ENCODE measurements at places on chromosomes 7 and 10.

DNA sequence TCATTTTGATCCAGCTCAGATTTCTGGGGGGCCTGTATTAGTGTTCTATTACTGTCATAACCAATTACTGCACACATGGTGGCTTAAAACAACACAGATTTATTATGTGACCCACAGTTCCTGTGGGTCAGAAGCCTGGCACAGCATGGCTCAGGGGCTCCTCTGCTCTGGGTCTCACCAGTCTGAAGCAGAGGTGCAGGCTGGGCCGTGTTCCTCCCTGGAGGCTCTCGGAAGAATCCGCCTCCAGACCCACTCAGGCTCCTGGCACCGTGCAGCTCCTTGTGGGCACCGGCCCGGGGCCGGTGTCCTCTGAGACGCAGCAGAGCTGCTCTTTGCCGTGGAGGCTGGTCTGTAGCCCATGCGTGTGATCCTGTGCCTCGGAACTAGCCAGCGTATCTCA is 61.5 kb downstream of the RAMP3 start:
- no peak for DNase-seq

- DNase-seq = no peak
Observed at GRCh38 chr7:1703871-1704810, 34.1 kb downstream of the ELFN1 start.

DNA sequence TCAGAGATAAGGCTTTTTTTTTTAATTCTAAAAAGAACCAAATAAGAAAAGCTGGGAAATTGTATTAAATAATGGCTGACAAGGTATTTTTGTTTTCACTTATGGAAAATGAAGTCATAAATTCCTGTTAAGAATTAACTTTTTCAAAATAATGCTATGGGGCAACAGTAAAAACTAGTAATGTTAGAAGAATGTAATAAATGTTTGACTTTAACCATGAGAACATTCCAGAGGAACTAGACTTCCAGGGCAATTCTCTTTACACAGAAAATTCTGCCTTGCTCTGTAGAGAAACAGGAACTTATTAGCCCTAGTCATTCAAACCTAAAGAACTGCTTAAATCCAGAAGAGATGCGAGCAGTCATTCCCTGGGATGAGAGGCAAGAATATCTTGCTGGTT is 571.1 kb downstream of the IPMK start:
- no peak for DNase-seq

DNA sequence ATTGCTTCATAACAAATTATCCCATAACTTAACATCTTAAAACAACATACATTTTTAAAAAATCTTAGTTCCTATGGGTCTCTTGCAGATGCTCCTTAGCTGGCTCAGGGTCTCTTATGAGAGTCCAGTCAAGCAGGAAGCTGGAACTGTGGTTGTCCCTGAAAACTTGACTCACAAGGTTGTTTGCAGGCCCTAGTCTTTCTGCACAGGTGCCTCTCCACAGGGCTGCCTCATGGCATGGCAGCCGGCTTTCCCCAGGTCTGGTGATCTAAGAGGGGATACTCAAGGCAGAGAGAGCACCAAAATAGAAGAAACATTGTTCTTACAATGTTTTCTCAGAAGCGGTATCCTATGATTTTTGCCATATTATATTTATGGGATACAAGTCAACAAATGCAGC is 127.1 kb downstream of the CDK14 start:
- no peak for DNase-seq

DNA sequence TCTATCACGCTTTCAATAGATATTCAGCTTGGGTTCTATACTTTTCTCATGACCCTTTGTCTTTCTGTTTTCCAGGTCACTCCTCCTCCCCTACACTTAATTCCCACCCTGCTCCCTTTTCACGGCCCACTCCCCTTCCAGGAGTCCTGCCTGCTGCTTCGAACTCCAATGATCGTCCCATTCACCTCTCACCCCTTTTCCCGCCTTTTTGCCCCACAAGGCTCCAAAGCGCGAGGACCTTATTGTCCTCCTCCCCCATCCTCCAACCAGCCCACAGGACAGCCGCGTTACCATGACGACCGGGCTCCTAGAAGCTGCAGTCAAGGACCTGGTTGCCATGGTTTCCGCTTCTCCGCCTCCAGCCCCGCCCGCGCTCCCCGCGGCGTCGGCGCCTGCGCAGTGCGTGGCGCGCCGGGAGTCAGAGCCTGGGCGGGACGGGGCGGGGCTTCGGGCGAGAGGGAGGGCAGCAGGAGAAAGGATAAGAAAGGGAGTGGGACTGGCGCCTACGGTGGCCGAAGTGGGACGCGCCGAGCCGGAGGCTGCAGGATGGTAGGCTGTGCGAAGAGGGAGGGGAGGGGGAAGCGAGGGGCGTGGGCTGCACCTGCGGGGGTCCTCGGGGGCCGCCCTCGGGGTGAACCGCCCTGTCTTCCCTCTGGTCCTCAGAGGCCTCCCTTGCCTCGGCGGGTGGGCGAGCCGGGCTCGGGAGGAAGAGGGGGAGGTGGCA is at the start of gene AP1S1:
Gene AP1S1 (plus strand): TSS at position 508 of the 724 bp plus-strand sequence. CDS start 39 bp downstream, at position 547.
- DNase-seq = peak; percentile 96

DNA sequence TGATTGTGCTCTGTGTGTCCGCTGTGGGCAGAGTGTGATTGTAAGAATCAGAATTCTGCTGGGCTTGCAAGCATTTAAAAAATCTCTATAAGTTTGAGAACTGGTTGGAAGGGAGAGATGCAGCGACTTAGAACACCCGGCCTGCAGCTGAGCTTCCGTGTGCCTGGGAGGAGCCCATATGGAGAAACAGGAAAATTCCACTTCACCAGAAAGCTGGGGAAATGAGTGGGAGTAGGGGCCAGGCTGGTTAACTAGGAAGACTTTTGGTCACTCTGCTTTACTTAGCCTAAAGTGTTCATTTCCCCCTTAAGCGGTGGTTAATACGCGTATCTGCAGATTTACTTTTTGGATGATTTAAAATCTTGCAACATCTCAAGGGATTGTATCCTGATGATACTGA is 72.2 kb downstream of the TCF7L2 start:
- no peak for DNase-seq

DNA sequence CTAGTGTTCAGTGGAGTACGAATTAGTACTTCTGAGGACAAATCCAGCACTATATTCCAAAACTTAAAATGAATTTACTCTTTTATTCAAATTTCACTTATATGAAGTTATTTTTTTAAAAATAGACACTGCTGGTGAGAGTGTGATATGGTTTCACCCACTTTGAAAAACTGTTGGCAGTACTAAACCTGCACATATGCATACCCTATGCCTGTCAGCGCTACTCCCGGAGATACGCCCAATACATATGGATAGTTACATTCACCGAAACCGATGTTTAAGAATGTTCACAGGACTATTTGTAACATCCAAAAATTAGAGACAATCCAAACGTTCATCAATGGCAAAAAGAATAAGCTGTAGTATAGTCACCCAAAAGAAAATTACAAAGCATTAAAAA is 69.6 kb downstream of the UBE2H start:
- DNase-seq = no peak

GRCh38 chr10:27223964-27224363 is 16.6 kb downstream of the ACBD5 start:
- no peak for DNase-seq

DNA sequence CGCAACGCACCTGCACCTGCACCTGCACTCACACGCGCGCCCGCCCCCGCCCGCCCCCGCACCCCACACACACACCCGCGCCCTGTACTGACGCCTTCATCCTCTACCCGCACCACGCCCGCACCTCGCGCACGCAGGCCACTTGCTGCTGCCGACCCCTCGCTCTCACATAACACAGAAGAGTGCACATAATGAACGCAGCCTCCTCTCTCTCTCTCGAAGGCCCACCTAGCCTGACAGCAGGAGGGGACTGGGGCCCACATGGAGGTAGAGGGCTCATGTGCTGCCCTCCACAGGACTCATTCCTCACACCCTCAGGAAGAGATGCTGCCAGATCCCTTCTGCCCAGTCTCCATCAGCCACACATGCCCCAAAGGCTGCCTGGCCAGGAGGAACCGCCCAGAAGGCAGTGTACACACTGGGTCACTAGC is 432 bp upstream of the CAMK2B start:
- DNase-seq = no peak

GRCh38 chr10:92923416-92923815 is 75.1 kb downstream of the EXOC6 start:
- no peak for DNase-seq

- no peak for DNase-seq
Observed at GRCh38 chr7:25075459-25075858, 49.6 kb downstream of the CYCS start.

DNA sequence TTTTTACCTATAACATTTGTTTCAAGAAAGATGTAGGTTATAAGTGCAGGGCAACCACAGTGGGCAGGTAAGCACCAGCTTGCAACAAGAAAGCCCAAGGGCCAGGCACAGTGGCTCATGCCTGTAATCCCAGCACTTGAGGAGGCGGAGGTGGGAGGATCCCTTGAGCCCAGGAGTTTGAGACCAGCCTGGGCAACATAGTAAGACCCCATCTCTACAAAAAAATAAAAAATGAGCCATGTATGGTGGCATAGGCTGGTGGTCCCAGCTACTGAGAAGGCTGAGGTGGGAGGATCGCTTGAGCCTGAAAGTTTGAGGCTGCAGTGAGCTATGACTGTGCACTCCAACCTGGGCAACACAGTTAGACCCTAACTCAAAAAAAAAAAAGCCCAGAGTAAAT is 12.8 kb downstream of the BCL7B start:
- no peak for DNase-seq

GRCh38 chr10:15122477-15123030 is 25.4 kb downstream of the RPP38 start:
- peak; percentile 28 for DNase-seq

DNA sequence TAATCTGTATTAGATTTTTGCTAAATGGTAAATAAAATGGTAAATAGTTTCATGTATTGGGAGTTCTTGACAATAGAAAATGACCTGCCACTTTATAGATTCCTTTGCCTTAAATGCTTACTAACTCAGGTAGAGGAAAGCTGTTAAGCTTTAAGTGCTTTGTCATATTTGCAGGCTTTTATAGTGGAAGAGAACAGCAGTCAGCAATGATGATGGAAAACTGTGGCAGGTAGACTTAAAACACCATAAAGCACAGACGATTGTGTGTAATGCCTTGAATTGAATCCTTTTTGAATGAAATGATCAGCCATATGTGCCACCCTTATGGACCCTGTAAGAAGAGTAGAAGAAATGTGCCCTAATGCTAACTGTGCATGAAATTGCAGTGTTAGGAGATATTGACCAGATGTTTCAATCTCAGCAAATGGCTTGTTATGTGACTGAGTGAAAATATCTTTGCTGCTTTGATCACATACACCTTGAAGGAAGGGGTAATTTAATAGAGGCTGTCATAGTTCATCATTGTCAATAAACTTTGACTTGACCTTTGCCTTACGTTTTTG is 230.4 kb downstream of the ADK start:
- no peak for DNase-seq

DNA sequence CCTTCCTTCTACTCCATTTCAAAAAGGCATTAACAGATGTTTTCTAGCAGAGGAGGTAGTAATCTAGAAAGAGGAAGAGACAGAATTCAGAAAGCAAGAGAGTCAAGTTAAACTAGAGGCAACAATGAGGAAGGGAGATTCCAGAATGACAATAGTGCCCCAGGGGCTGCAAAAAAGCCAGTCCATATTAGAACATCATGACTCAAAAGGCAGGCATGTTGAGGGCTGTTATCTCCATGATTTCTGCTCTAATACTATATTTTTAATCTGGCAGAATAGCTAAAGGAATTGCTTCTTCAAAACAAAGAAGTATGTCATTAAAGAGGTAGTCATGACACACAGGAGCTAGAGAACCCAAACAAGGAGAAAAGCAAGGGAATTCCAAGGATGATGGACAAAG is 599.6 kb downstream of the INHBA start:
- DNase-seq = no peak

DNA sequence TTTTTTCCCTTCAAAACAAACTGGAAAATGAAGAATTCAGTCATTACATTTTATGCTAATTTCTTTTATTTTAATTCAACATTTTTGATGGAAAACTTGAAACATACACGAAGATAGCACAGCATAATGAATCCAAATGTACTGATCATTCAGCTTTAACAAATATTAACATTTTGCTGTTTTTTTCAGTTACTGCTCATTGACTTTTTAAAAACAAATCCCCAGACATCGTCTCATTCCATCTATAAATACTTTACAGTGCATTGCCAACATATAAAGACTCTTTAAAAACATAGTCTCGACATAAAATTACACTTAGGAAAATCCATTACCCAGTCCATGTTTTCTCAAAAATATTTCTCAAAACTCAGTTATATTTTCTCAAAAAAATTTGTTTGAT is 452.3 kb downstream of the GALNT17 start:
- DNase-seq = no peak

DNA sequence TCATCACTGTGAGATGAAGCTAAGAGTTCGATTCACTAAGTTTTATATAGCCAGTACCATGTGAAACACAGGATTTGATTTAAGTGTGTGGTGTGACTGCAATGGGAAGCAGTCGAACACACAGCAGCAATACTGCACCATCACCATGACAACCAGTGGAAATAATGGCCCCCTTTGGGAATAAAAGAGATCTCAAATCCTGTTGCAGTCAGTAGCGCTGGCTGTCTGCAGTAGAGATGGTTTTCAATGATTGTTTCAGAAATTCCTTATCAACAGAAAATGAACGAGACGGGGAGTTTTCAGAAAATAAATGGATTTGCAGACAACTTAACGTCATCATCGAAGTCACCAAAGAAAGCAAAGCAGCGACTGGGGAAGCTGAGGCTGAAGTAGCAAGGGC is 91.0 kb downstream of the PTPRE start:
- no peak for DNase-seq

- DNase-seq = no peak
Observed at GRCh38 chr7:23205909-23206767, 24.3 kb downstream of the NUP42 start.

- no peak for DNase-seq
Observed at GRCh38 chr7:11615174-11615573, 216.8 kb downstream of the THSD7A start.

DNA sequence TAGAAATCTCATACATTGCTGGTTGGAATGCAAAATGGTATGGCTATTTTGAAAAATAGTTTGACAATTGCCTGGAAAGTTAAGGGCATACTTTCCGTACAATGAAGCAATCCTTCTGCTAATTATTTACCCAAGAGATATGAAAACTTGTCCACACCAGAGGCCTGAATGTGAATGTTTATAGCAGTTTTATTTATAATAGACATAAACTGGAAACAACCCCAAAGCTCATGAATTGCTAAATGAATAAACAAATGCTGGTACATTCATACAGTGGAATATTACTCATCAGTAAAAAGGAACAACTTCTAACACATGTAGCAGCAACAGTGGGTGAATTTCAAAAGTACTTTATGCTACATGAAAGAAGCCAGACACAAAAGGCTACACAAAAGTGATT is 42.7 kb downstream of the MMRN2 start:
- DNase-seq = no peak

DNA sequence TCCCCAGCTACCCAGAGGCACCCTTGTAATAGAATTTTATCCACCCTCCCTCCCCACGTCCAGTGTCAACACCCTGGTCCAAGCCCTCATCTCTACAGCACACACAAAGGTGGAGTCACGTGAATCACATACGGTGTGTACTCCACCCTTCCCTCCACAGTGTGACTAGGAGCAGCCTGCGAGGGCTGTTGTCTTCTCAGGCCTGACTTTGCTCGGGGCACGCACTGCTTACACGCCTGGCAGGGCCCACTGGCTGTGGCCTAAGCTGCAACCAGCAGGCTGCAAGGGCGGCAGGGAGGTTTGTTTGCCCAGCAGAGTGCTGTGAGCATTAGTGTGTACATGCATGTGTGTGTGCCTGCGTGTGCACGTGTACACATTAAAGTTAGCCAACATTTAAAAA is 93.7 kb downstream of the COBL start:
- DNase-seq = no peak

All from GM18507 (cell line).